NCI-H82 (cell line): ENCODE measurements at places on chromosomes 2 and 18.
A peak's percentile ranks its signal among the peaks of the same experiment; 100 is the strongest.

- peak; percentile 33 for DNase-seq
Measured at GRCh38 chr2:43194121-43194869, 32.1 kb downstream of the ZFP36L2 start.

- DNase-seq: no peak
Measured at GRCh38 chr2:62150597-62151305, 45.2 kb upstream of the B3GNT2 start.

- peak; percentile 87 for DNase-seq
Measured at GRCh38 chr2:156562124-156562523, 125.9 kb downstream of the GPD2 start.

DNA sequence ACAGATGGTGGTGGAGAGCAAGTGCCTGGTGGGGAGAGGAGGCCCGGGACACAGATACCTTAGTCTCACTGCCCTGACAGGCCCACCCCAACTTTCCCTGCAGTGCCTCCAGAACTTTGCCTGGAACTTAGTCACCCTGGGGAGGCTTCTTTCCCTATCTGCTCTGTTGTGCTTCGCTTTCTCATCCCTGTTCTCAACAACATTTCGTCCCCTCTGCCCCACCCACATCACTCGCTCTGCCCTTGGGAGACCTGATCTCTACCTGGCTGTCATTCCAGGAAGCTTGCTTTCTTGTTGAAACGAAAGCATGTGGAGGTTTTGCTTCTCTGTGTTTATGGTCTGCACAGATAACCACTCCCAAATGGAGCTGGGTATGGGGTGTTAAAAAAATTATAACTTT lies 93.8 kb downstream of the PRKCE start:
- DNase-seq: no peak

- DNase-seq: no peak
Measured at GRCh38 chr2:98463081-98463481, 18.4 kb downstream of the INPP4A start.

- DNase-seq: no peak
Measured at GRCh38 chr2:19360266-19360965, 2.0 kb upstream of the OSR1 start.

- no peak for DNase-seq
Measured at GRCh38 chr2:60536746-60537145, 16.7 kb downstream of the BCL11A start.

GRCh38 chr2:99867770-99868169 lies 274.6 kb downstream of the AFF3 start:
- peak; percentile 3 for DNase-seq

- DNase-seq: no peak
Measured at GRCh38 chr2:39649511-39649910, 16.2 kb upstream of the TMEM178A start.

GRCh38 chr18:75365837-75366236 lies 61.7 kb downstream of the SMIM21 start:
- DNase-seq: no peak

- no peak for DNase-seq
Measured at GRCh38 chr2:233075966-233076339, 15.8 kb downstream of the INPP5D start.

GRCh38 chr18:30358555-30358954 lies 684.0 kb downstream of the DSC3 start:
- DNase-seq: no peak

DNA sequence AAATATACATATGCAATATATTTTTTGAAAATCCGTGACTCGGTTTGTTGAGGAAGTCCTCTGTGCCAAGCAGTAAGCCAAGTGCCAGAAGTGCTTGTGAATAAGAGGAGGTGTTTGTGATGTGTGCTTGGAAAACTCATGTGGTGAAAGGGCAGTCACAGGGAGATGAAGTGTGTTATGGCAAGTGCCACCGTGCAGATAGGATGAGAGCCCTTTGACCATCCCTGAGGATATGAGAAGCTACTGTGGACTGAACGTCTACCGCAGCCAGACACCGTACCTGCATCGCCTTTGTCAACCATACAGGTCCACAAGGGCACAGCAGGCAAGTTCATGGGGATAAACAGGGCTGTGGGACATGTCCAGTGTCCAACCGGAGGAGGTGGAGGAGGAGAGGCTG lies 288.9 kb upstream of the MYT1L start:
- no peak for DNase-seq

DNA sequence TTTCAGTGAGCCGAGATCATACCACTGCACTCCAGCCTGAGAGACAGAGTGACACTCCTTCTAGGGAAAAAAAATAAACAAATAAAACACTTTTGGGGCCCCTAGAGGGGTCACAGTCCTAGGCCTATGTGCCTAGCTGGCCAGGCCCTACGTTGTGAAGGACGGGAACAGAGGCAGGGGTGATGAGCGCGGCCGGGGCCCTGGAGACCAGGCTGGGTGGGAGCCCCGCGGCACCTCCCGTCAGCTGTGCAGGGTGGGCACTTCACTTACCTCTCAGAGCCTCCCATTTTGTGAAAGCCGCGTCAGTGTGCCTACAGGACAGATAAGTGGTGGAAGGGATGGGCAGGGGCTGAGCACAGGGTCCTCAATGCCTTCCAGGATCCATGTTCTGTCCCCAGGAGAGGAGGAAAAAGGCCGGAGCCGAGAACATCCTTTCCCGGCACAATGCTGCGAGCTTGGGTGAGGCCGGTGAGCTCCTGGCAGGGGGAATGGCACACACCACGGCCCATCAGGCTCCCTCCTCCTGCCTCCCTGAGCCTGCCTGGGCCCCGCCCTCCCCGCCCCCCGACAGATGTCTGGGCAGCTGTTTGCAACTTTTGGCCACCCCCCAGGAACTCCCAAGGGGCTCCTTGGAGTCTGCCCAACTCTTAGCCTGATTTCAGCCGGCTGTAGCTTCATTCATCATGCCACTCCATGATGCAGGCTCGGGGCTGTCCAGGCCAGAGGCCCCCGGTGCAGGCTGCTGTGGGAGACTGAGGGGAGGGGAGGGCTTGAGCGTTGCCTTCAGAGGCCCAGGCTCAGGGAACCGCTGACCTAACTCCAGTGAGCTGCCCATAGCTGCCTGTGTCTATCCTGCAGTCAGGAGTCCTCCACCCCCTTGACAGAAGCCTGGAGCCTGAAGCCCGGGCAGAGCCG lies 196.5 kb downstream of the TFCP2L1 start:
- peak; percentile 91 for DNase-seq

DNA sequence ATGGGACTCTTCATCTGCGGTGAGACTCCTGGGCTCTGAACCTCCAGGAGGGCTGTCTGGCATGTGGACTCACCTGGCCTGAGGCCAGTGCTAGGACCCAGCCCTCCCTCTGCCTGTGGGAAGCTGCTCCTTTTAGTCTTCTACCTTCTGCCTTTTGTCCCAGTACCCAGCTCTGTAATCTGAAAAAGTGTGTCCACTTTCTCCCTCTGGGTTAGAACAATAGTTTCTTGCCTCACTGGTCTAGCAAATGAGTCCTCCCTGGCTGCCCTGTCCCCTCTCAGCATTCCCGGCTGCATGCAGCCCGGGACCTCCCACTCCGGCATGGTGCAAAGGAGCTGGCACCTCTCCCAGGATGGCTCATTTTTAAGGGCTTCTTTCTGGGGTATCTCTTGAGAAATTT lies 25.9 kb downstream of the GKN2 start:
- DNase-seq: no peak
